ENCODE measurements at places on chromosomes 7 and 10.

DNA sequence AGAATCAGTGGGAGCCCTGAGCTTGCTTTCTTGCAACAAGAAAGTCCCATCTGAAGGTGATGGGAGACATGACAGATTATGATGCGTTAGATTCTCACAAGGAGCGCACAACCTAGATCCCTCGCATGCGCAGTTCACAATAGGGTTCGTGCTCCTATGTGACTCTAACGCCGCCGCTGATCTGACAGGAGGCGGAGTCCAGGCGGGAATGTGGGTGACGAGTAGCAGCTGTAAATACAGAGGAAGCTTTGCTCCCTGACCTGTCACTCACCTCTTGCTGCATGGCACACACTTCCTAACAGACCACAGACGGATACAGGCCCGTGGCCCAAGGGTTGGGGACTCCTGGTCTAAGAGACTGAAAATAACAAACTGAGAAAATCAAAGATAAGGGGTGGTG is 1163.4 kb upstream of the AUTS2 start:
- DNase-seq = no peak

DNA sequence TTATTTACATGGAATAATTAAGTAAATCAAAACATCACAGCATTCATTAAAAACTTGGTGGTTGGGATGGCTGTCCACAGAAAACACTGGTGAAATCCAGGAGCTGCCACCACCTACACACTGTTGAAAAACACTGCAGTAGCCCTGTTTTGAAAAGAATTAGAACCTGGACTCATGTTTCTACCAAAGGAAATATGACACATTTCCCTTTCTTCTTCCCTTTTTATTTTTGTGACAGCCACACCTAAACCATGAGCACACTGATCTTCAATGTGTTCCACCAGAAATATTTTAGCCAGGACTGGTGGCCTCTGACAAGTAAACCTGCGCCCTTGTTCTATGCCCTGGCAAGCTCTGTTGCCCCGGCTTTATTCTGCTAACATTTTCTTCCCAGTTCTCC is 3.3 kb downstream of the TMEM140 start:
- DNase-seq = no peak

DNA sequence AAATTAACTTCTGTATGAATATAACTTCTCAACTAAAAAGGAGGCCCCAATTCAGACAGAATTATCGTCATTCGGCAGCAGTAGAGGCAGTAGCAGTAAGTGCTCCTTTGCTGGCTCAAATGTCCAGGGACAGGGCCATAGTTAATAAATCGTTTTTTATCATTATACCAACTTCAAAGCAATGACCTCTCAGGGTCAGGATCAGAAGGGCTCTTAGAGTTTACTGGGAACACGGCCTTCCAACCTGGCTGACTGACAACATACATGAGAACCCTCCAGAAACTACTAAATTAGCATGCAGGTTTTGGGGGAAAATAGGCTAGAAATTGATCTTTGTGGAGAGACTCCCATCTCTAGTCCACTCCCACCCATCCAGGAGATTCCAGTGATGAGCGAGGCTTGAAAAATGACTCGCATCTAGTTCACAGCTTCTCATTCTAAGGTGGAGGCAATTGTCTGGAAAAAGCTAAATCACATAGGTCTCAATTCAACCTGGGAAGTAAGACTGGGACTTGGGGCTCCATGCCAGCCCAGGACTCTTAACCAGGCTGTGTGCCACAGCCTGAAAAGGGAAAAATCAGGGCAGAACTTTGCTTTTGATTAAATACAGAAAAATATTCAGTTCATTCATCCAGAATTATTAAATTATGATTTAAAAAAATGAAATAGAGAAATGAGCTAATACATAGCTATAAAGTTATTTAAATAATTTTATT is 84.6 kb downstream of the ABLIM1 start:
- no peak for DNase-seq

DNA sequence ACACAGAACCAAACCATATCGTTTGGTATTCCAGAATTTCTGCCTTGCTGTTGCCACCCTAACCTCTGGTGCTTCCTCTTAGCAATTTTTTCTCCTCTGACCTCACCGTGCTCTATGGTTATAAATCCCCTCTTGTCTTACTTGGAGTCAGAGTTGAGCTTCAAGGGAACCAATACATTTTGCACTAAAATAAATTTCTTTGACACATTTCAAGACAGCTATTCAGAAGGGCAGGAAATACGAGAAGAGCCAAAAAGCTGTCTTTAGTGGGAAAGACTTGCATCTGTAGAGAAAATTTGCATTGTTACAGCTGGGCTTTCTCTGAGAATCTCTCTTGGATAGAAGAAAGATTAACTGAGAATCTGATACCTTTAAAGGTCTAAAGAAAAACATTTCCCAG is 14.5 kb upstream of the AKR1C2 start:
- no peak for DNase-seq

DNA sequence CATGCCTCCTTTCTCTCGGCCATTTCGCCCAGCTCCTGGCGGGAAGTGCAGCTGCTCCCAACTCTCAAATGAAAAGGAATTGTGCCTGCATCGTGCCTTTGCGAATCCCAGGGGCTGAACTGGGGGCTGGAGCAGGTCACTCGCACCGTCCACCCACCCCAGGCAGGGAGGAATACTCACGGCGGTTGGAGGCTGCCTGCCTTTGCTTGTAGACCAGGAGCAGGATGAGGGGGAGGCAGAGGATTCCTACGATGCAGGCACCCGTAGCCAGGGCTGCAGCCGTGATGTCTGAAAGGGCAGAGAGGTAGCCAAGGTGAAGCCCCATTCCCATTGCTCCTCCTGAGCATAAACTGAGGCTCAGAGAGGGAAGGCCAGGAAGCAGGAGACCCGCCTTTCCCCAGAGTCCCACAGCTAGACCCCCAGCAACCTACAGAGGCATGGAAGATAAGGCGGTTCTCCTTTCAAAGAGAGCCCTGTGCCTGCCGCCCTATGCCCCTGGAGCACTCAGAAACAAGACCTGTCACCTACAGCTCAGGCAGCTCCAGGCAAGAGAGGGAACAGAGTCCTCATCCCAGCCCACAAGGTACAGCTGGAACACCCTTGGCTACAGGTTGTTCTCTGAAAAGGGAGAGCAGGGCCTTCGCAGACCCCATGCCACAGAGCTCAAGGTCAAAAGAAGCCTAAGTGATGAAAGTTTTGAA is 18.0 kb downstream of the VSIR start:
- no peak for DNase-seq

DNA sequence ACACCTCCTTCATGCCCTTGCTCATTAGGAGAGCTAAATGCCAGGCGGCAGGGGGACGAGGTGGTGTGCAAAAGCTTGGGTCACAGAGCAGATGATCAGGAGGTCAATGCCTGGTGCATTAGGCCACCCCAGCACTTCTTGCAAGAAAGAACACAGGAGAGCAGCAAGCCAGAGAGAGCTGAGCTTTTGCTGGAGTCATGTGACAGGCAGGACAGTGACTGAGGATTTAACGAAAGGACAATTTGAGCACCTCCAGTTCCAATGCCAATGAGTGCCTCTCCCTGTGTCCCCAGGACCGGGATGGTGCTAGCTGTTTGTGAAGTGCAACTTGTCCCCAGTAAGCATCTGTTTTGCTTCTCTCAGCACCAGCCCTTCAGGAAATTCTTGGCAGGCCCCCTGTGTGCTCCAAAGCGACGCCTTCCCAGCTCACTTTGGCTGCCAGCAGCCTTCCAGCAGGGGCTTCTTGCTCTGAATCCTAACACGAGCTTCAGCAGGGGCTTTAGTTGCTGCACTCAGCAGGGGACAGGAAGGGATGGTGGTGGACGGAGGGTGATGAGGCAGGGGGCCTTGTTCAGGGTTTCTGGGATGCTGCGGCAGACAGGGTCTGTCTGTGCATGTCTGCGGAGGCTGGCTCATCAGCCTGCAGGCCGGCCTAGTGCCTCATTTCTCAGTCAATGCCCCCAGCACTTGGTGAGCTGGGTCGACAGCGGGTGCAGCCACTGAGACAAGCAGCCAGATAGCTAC is 368.1 kb downstream of the RPS24 start:
- DNase-seq = no peak

- no peak for DNase-seq
Measured at GRCh38 chr10:69736886-69737641, 64.6 kb upstream of the COL13A1 start.

DNA sequence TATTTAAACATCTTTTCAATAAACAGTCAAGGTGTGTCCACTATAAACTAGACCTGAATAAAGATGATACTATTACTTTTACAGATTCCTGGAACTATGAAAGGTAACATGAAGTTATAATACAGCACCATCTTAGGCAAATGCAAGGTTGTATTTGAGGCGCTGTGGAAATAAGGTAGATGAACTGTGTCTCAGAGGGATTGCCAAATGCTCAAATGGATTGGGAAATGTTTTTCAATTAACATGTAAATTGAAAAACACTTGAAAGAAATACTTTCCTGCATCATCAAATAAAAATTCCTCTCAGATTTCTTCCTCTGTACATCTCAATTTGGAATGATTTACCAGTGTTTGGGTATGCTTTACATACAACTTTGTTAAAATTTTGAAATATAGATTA is 139.4 kb downstream of the DKK1 start:
- DNase-seq = no peak

DNA sequence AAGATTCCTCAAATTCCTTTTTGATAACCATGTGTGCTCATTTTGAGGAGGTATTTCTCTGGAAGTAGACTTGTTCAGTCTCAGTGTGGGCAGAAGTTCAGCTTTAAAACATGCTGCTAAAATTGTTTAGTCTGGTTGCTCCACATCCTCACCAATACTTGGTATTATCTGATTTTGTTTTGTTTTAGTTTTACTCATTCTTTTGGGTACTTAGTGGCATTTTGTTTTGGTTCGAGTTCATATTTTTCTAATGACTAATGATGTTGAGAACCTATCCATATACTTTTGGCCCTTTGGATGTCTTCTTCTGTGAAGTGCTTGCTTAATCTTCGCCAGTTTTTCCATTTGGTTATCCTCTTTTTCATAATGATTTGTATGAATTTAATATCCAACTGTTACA is 694.2 kb upstream of the FZD8 start:
- no peak for DNase-seq

DNA sequence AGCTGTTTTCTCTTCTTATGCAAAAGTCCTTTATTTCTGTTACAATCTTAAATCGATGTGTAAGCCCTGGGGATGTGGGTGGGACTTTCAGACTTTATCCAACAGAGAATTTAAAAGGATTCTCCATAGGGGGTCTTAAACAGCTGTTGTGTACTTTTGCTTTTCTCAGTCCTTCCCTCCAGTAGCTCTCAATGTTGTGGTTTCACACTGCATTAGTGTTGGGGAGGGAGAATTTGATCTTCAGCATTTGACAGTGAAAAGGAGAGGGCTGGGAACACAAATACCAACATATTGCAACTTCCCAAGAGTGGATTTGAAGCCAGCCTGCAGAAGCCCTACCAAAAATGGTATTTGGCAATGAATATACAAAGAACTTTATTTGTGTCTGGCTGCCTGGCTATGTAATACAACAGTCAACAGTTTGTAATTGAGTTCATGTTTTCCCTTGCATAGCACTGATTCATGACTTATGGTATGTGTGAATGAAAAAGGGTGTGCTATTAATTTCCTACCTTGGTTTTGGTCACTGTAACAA is 80.1 kb upstream of the CAPZA2 start:
- DNase-seq = no peak

DNA sequence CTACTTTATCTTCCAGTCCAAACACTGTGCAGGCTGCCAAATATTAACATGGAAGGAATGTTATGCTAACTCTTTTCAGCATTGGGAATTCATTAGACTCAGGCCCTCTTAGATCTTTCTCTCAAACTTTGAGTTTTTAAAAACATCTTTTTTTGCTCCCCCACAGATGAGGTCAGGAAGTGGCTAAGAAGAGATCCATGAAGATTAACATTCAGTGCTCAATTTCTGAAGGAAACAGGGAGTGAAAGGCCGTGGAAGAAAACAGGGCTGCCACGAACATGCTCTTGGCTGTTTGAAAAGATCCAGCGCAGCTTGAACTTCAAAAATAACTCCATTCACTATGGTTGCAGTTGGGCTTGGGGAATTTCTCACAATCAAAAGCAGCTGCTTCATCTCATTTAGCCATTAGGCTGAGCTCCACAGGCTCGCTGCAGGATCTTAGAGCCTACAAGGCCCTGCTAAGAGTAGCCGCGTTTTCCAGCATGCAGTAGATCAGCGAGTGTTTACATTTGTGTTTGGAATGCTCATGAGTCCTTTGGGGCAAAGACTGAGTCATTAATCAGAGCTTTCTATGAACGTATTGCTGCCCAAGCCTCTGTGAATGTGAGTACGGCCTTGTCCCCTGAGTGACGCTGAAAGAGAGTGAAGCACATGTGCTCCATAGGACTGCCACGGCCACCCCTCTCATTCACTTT is 41.2 kb upstream of the TNS3 start:
- no peak for DNase-seq

GRCh38 chr10:63256009-63256773 is 123.1 kb downstream of the NRBF2 start:
- DNase-seq = no peak

GRCh38 chr7:133698127-133698526 is 429.0 kb upstream of the LRGUK start:
- DNase-seq = no peak

Data from NCI-H1930 (cell line).